Activated T-cell treated with anti-CD3 and anti-CD28 coated beads, Interleukin-2, amount 50 U/mL, for 4 hours (primary cell): ENCODE measurements at places on chromosomes 1 and 21.

DNA sequence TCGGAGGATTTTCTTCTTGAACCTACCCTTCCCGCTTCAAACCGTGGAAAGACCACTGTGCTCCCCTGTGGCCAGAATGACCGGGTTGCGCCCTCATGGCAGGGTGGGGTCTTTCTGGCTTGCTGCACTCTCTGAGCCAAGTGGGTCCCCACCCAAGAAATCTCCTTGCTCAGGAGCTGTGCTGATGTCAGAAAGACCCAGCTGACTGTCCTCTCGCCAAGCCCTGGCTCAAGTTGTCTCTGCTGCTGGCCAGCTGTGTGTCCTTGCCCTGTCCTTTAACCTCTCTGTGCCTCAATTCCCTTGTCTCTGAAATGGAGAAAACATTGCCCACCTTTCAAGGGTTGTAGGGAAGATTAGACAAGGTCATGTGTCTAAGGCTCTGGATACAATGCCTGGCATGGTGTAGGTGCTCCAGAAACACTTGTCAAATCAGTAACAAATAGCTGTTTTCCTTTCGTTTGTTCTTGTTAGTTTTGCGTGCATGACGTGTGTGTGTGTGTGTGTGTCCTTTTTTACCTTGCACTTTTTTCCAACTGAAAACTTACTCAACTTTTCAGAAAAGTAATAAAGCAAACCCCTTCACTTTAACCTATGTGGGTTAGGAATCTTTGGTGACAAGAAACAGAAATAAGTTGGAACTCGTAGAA is 41.1 kb upstream of the RPL11 start:
- no peak for DNase-seq

DNA sequence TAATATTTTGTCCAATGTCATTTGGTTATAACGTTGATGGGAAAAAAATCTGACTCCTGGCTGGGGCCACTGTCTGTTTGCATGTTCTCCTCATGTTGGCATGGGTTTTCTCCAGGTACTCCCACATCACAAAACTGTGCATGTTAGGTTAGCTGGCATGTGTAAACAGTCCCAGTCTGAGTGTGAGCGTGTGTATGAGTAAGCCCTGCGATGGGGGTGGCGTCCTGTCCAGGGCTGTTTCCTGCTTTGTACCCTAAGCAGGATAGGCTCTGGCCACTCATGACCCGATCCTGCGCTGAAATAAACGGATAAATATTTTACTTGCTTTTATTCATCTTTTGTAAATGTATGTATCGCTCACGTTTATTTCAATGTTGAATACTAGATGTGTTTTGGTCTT is 13.5 kb downstream of the EFCAB14 start:
- DNase-seq: no peak

- no peak for DNase-seq
These were observed 127.9 kb upstream of the SLC45A1 start for GRCh38 chr1:8189931-8190483.

GRCh38 chr21:36163750-36164741 is 7.4 kb downstream of the DOP1B start:
- no peak for DNase-seq

DNA sequence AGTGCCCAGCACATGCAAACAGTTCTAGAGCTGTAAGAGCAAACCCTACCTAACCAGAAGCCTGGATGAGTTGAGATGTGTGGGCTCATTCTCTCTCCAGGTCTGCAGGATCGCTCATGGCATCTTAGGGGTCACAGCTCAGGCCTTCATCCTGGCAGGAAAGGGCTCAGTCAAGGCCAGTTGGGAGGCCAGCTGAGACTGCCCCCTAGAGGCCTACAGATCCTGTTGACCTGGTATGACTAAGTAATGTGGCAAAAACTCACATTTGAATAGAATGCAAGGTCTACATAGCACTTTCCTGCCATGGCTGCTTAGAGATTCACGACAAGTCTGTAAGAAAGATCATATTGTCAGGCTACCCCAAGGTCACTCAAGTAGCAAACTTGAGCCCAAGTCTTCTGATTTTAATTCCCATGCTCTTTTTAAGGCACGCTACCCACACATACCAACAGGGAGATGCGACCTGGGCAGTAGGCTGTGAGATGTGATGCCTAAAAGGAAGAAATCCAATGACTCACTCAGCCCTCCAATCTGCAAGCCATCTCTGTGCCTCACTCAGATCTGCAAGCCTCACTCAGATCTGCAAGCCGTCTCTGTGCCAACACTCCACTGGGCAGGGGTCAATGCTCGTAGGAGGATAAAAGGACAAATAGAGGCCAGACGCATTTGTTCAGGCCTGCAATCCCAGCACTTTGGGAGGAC is 5.1 kb upstream of the CAPN8 start:
- DNase-seq: no peak
